Activated naive CD8-positive, alpha-beta T cell treated with anti-CD3 and anti-CD28 coated beads, Interleukin-2, amount 10 ng/mL, durations not matched to agents 7 days and 5 days (primary cell): ENCODE measurements at places on chromosomes 5 and 9. TPM values are rescaled to one million over a fixed set of nuclear protein-coding genes. Genes with fewer than 3 reads are reported as not detected.

ZDHHC12 gene
- total RNA-seq: 64.1 TPM

FIBCD1 gene
- total RNA-seq: not detected

OBP2B gene
- not detected for total RNA-seq

IL17B gene
- total RNA-seq: not detected

KCNT1 gene
- total RNA-seq: not detected

CFAP157 gene
- total RNA-seq: 0.23 TPM

FGFR4 gene
- 2.3 TPM for total RNA-seq

GPX3 gene
- total RNA-seq: not detected

SH2D3C gene
- total RNA-seq: 67.1 TPM

QRFP gene
- total RNA-seq: not detected

FSD1L gene
- total RNA-seq: 4.9 TPM

SPINK13 gene
- not detected for total RNA-seq

PRR16 gene
- total RNA-seq: not detected

DNA sequence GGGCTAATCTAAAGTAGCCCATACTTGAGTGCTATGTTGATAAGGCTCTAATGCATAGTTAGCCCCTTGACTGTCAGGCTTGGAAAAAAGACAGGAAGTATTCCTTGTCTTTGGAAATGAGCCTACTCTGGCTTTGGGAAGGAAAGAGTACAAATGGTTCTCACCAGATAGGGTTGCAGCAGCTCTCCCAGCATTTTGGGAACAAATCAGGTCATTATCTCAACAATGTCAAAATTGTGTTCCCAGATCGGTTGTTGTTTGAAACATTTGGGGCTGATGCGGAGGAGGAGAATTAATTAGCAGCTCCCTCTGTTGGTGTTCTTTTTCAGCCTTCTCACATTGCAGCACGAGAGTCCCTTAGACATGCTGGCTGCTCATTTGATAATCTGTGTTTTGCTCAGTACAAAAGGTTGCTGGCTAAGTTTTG lies 294.7 kb upstream of the DMRT1 start:
- no peak overlapping the region for H3K27ac ChIP-seq
- no peak overlapping the region for H3K4me3 ChIP-seq
- no peaks in the 10 kb centered on the region for H3K36me3 ChIP-seq
- H3K27me3 ChIP-seq: peaks cover 3% of the 10 kb centered on the region
- DNase-seq: no peak

DNA sequence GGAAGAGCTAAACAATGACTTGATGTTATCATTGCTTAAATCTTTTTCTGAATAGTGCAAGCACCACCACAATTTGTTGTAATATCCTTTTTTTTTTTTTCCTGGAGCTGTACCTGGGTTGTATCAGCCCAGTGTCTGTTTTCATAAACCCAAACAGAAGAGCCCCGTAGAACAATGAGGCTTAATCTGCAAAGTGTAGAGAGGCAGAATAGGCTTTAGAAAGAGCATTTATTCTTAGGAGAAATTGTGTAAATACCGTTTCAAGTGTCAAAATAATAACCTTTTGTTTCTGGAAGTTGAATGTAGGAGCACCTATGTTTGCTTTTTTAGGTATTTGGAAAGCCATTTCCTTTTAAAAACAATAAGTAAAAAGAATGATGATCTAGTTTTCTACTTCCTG lies 26.4 kb downstream of the RGS7BP start:
- H3K36me3 ChIP-seq: no peaks in the 10 kb centered on the region
- no peak overlapping the region for H3K27ac ChIP-seq
- no peaks in the 10 kb centered on the region for H3K4me1 ChIP-seq
- DNase-seq: no peak
- H3K4me3 ChIP-seq: no peak overlapping the region

- no peaks in the 10 kb centered on the region for H3K4me1 ChIP-seq
- no peak overlapping the region for H3K27ac ChIP-seq
- H3K27me3 ChIP-seq: no peaks in the 10 kb centered on the region
- H3K4me3 ChIP-seq: no peak overlapping the region
- no peaks in the 10 kb centered on the region for H3K36me3 ChIP-seq
Observed at GRCh38 chr9:125433461-125434011, 171.9 kb downstream of the GAPVD1 start.

DNA sequence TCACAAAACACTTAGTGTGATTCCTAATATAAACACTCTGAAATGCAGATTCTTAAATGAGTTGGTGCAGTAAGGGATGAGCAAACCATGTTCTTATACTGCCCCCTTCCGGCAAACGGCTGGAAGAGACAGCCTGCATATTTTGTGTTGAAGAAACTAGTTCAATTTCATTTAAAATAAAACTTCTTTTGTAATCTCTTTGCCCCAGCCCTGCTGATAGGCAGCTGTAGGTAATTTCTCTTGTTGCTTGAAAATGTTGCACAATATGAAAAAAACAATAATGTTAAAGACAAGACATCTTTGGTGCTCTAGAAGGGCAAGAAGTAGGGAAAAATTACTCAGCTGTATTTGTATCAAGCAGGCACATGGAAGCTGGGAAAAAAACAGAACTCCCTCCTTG lies 89.7 kb upstream of the CCNG1 start:
- H3K4me3 ChIP-seq: no peak overlapping the region
- peaks cover 2% of the 10 kb centered on the region for H3K27me3 ChIP-seq
- DNase-seq: no peak
- H3K27ac ChIP-seq: no peak overlapping the region
- no peaks in the 10 kb centered on the region for H3K4me1 ChIP-seq

GRCh38 chr5:150637245-150638052 lies 3.0 kb upstream of the SYNPO start:
- peaks cover 25% of the 10 kb centered on the region for H3K27me3 ChIP-seq
- no peak for DNase-seq
- no peak overlapping the region for H3K4me3 ChIP-seq
- no peaks in the 10 kb centered on the region for H3K4me1 ChIP-seq
- no peaks in the 10 kb centered on the region for H3K36me3 ChIP-seq

- H3K4me3 ChIP-seq: no peak overlapping the region
- no peaks in the 10 kb centered on the region for H3K36me3 ChIP-seq
Observed at GRCh38 chr5:33170411-33170810, 270.4 kb upstream of the TARS1 start.

GRCh38 chr5:174177531-174177930 lies 132.0 kb downstream of the NSG2 start:
- H3K36me3 ChIP-seq: no peaks in the 10 kb centered on the region
- H3K4me3 ChIP-seq: no peak overlapping the region
- no peak for DNase-seq

DNA sequence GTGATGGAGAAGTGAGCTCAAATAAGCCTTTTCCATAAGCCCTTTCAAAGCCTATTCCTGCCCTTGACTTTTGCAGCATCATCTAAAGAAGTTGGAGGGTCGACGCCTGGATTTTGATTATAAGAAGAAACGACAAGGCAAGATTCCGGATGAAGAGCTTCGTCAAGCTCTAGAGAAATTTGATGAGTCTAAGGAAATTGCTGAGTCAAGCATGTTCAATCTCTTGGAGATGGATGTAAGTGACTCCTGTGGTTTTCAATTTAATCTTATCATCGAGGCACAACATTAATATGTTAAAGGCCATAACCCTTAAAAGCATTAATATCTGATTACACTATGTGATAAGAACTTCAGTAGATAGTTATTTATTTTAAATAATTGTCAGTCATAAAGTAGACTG lies 210.4 kb downstream of the SH3GL2 start:
- no peaks in the 10 kb centered on the region for H3K36me3 ChIP-seq
- no peaks in the 10 kb centered on the region for H3K4me1 ChIP-seq
- DNase-seq: no peak

DNA sequence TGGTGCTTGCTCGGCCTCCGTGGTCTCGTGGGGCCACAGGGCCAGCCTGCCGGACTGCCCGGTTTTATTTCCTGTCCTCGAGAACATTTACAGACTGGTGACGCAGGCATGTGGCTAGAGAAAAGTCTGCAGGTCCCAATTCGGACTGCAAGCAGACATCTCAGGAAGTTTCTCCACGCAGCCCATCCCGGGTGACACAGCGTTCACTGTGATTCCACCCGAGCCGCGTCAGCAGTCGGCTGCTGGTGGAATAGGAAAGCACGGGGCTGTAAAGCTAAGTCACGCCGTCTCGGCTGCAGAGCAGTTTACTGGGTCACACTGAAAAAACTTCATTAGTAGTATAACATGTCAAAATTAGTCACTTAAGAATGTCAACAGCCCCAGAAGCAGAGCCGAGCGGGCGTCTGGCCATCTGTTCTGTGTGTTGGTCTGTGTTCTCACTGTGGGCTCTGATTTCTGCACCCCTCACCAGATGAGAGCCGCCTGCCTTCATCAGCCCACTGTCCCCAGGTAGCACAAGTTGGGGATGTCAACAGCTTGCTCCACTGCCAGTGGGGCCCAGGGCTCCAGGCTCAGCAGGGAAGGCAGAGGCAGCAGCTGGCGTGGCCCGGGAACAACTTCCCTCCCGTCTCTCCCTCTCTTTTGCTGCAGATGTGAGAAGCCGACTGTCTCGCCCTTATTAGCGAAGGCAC lies 363.7 kb downstream of the IRX2 start:
- no peak for DNase-seq
- H3K27ac ChIP-seq: no peak overlapping the region
- no peaks in the 10 kb centered on the region for H3K36me3 ChIP-seq
- H3K4me3 ChIP-seq: no peak overlapping the region

DNA sequence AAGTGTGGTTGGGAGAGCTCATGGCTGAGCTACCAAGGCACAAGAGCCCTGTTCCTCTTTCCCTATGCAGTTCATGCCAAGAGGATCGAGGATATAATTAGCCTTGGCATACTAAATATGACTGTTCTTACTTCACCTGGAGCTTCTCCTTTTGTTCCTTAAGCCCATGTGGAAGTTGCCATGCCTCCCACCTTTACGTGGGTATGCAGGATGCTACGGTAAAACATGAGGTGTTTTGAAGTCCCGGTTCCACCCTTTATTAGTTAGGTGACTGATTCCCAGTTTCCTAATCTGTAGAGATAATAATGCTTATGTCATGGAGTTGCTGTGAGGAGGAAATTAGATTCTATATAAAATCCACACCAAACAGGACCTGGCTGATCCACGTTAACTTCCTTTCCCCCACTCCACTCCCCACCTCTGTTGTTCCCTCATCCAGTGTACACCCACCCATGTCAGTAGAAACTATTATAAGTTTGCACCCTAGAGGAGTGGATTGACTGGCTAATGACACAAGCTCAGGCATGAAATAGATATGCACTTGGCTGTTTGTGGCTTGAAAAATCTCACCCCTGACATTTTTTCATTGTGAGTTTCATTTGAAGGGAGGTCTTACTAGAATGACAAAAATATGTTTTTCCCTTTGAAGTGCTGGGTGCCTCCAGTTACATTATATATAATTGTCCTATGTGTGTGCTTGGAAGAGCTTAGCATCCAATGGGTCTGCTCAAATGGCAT lies 36.8 kb upstream of the SHOC1 start:
- peaks cover 4% of the 10 kb centered on the region for H3K27me3 ChIP-seq

DNA sequence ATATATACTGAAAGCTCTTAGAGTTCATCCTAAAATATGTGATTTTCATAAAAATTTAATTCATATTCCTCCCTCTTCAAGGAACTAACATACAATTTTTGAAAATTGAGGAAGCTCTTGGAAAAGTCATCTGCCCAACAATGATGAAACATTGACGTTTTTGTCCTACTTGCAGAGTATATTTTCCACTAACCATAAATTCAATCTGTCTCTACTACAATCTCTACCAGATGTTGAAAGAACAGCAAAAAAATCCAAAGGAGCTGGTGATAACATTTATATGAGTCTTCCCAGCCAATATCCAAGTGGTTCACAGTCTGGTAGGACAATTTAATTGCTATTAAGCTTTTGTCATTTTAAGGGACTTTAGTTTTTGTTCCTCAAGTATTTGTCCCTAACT lies 81.1 kb upstream of the NR3C1 start:
- H3K4me1 ChIP-seq: no peaks in the 10 kb centered on the region
- no peak overlapping the region for H3K4me3 ChIP-seq
- DNase-seq: no peak
- H3K27me3 ChIP-seq: peaks cover 3% of the 10 kb centered on the region
- H3K27ac ChIP-seq: no peak overlapping the region
- no peaks in the 10 kb centered on the region for H3K36me3 ChIP-seq

GRCh38 chr9:1794547-1795270 lies 220.4 kb upstream of the SMARCA2 start:
- no peak overlapping the region for H3K27ac ChIP-seq
- H3K27me3 ChIP-seq: peaks cover 3% of the 10 kb centered on the region
- no peaks in the 10 kb centered on the region for H3K4me1 ChIP-seq
- no peaks in the 10 kb centered on the region for H3K36me3 ChIP-seq

GRCh38 chr5:76145945-76146344 lies 62.8 kb downstream of the SV2C start:
- no peaks in the 10 kb centered on the region for H3K36me3 ChIP-seq
- peaks cover 10% of the 10 kb centered on the region for H3K27me3 ChIP-seq
- H3K4me1 ChIP-seq: no peaks in the 10 kb centered on the region
- no peak overlapping the region for H3K27ac ChIP-seq
- no peak for DNase-seq
- no peak overlapping the region for H3K4me3 ChIP-seq

- no peak for DNase-seq
- peaks cover 5% of the 10 kb centered on the region for H3K27me3 ChIP-seq
- H3K27ac ChIP-seq: no peak overlapping the region
- no peaks in the 10 kb centered on the region for H3K4me1 ChIP-seq
Observed at GRCh38 chr5:5605170-5605764, 182.8 kb downstream of the ICE1 start.

- H3K27ac ChIP-seq: no peak overlapping the region
- H3K27me3 ChIP-seq: no peaks in the 10 kb centered on the region
- DNase-seq: no peak
- peaks cover 9% of the 10 kb centered on the region for H3K4me1 ChIP-seq
Observed at GRCh38 chr5:80916676-80917075, 43.5 kb upstream of the RASGRF2 start.

- H3K36me3 ChIP-seq: no peaks in the 10 kb centered on the region
- no peaks in the 10 kb centered on the region for H3K4me1 ChIP-seq
Observed at GRCh38 chr5:113256671-113257452, 177.9 kb downstream of the TSSK1B start.

DNA sequence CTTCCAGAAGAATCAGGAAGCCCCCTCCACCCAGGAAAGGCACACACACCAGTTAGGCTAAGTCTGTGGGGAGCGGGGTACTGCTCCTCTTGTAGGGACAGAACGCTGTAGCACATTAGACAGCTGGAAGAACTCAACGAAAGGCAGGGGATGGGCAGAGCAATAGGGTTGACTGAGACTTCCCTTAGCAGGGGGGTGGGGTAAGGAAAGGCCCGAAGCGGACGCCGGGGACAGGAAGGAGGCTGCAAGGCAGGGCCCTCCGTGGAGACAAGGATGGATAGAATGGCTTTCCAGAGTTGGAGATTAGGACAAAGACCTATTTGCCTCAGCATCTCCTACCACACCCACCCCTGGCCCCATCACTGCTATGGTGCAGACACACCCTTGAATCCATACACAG lies 14.3 kb downstream of the CNTFR start:
- H3K27me3 ChIP-seq: peaks cover 39% of the 10 kb centered on the region
- H3K27ac ChIP-seq: no peak overlapping the region
- no peak for DNase-seq
- H3K4me3 ChIP-seq: no peak overlapping the region
- H3K4me1 ChIP-seq: peaks cover 3% of the 10 kb centered on the region
- H3K36me3 ChIP-seq: no peaks in the 10 kb centered on the region

GRCh38 chr5:92927291-92927778 lies 653.7 kb downstream of the NR2F1-AS1 start:
- no peaks in the 10 kb centered on the region for H3K36me3 ChIP-seq
- DNase-seq: no peak
- no peak overlapping the region for H3K4me3 ChIP-seq
- no peak overlapping the region for H3K27ac ChIP-seq

- H3K36me3 ChIP-seq: no peaks in the 10 kb centered on the region
- H3K4me3 ChIP-seq: no peak overlapping the region
- DNase-seq: no peak
- H3K4me1 ChIP-seq: no peaks in the 10 kb centered on the region
- H3K27me3 ChIP-seq: no peaks in the 10 kb centered on the region
Observed at GRCh38 chr5:125125031-125125823, 378.8 kb upstream of the ZNF608 start.
